ENCODE measurements at places on chromosomes 2 and 18. TPM values are rescaled to one million over a fixed set of nuclear protein-coding genes. Genes with fewer than 3 reads are reported as not detected.

Gene KCNK3
- 0.66 TPM for total RNA-seq

- H3K36me3 ChIP-seq = no peaks in the 10 kb centered on the region
- DNase-seq = no peak
- H3K4me3 ChIP-seq = no peak overlapping the region
- no peaks in the 10 kb centered on the region for H3K4me1 ChIP-seq
- H3K27me3 ChIP-seq = no peaks in the 10 kb centered on the region
- H3K27ac ChIP-seq = no peak overlapping the region
These were observed 1029.1 kb upstream of the KLHL29 start for GRCh38 chr2:22355816-22356433.

- no peak overlapping the region for H3K4me3 ChIP-seq
- H3K27ac ChIP-seq = no peak overlapping the region
- DNase-seq = no peak
- no peaks in the 10 kb centered on the region for H3K27me3 ChIP-seq
- H3K36me3 ChIP-seq = no peaks in the 10 kb centered on the region
These were observed 67.2 kb upstream of the SMAD7 start for GRCh38 chr18:49017813-49018553.

- H3K4me1 ChIP-seq = no peaks in the 10 kb centered on the region
- H3K36me3 ChIP-seq = no peaks in the 10 kb centered on the region
- no peaks in the 10 kb centered on the region for H3K27me3 ChIP-seq
- no peak overlapping the region for H3K4me3 ChIP-seq
These were observed 29.4 kb downstream of the SIX3 start for GRCh38 chr2:44970846-44971450.

Gene MAPRE3
- total RNA-seq = 4.4 TPM

DNA sequence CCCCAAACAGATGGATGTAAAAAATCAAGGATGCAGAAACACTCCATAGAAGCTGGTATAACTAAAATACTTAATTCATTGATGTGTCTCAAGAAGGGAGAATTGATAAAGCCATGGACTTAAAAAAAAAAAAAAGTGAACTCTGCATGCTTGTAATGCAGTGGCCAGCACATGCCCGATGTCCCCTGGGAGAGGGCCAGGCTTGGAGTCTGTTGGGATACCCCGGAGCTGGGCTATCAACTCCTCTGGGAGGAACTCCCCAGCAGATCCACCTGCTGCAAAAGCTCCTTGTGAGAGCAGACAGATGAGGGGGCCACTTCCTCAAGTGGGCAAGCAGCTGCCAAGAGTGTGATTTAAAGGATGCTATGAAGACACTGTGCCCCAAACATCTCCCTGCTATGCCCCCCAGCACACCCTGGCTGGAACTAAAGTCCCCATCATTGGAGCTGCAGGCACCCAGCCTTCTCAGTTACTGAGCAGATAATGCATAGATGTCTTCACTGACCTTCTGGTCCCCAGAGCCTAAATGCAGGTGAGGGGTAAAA is 311.5 kb upstream of the ID2 start:
- no peaks in the 10 kb centered on the region for H3K36me3 ChIP-seq
- no peaks in the 10 kb centered on the region for H3K27me3 ChIP-seq
- no peaks in the 10 kb centered on the region for H3K4me1 ChIP-seq
- no peak for DNase-seq

Gene GCG
- not detected for total RNA-seq

- no peaks in the 10 kb centered on the region for H3K27me3 ChIP-seq
- peaks cover 6% of the 10 kb centered on the region for H3K4me1 ChIP-seq
- H3K27ac ChIP-seq = no peak overlapping the region
- H3K4me3 ChIP-seq = no peak overlapping the region
- H3K36me3 ChIP-seq = no peaks in the 10 kb centered on the region
- DNase-seq = no peak
These were observed 21.2 kb downstream of the PTRHD1 start for GRCh38 chr2:24771764-24772586.

DNA sequence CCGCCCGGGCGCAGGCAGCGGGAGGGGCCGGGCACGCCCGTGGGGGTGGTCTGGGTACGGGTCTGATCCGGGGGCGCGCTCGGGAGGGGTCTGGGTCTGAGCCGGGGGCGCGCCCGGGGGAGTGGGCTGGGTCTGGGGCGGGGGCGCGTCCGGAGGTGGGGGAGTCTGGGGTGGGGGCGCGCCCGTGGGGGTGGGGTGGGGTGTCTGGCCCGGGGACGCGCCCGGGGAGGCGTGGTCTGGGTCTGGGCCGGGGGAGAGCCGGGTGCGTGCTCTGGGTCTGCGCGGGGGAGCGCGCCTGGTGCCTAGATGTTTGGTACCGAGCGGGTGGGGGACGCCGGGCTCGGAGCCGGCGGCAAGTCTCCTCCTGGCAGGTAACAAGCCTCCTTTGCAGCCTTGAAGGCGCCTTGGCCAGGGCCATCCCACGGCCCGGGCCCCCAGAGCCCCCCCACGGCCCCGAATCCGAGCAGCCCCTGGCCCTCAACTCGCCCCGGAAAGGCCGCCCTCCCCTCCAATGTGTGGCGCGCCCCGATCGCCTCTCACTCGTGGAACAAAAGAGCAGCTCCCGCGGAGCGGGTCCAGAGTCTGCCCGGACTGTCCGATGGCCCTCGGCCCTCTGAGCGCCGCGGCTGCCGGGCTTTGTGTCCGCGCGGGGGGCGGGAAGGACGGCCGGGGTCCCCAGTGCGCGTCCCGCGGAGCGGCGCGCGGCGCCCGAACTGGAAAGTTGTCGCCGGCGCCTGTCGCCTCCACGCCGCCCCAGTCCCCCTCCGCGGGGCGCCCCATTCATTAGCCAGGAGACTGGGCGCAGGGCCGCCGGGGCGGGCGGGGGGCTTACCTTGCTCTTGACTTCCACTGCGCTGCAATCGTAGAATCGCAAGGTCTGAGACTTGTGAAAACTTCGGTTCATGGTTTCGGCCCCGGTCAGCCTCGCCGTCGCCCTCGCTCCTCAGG is 595 bp downstream of the PARD6G start:
- DNase-seq = no peak
- H3K36me3 ChIP-seq = no peaks in the 10 kb centered on the region
- peak overlapping the region; percentile 94 for H3K4me3 ChIP-seq
- peak overlapping the region; percentile 90 for H3K27ac ChIP-seq
- peaks cover 15% of the 10 kb centered on the region for H3K4me1 ChIP-seq

DNA sequence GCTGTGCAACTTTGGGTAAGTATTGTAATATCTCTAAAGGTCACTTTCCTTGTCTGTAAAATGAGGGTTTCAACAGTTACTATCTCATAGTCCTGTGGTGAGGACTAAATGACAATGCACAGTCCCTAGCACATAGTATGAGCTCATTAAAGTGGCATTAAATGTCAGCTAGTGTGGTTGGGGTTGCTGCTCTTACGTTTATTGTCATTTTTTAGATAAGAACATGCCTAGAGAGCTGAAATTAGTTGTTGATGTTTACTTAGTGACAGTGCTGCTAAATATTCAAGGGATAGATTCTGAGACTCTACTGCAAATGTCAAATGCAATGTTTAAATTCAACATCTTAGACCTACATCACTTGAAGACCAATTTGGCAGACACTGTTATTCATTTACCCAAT is 356.1 kb upstream of the ETAA1 start:
- H3K4me1 ChIP-seq = no peaks in the 10 kb centered on the region
- no peak overlapping the region for H3K27ac ChIP-seq
- H3K27me3 ChIP-seq = peaks cover 30% of the 10 kb centered on the region

Gene LYG2
- total RNA-seq = not detected

- no peaks in the 10 kb centered on the region for H3K4me1 ChIP-seq
- H3K27me3 ChIP-seq = no peaks in the 10 kb centered on the region
- H3K4me3 ChIP-seq = no peak overlapping the region
- H3K27ac ChIP-seq = no peak overlapping the region
- no peaks in the 10 kb centered on the region for H3K36me3 ChIP-seq
These were observed 1430.4 kb upstream of the ACVR2A start for GRCh38 chr2:146414456-146414855.

- no peaks in the 10 kb centered on the region for H3K27me3 ChIP-seq
- H3K27ac ChIP-seq = peak overlapping the region; percentile 97
- no peaks in the 10 kb centered on the region for H3K36me3 ChIP-seq
- DNase-seq = no peak
- H3K4me3 ChIP-seq = peak overlapping the region; percentile 83
These were observed 743 bp downstream of the HADHA start for GRCh38 chr2:26243470-26244308.

Gene NTSR2
- total RNA-seq = not detected

Gene TXNL4A
- total RNA-seq = 43.2 TPM

GRCh38 chr18:39296293-39296888 is 1730.8 kb upstream of the CELF4 start:
- H3K27ac ChIP-seq = no peak overlapping the region
- no peak overlapping the region for H3K4me3 ChIP-seq
- H3K27me3 ChIP-seq = no peaks in the 10 kb centered on the region
- H3K36me3 ChIP-seq = no peaks in the 10 kb centered on the region
- H3K4me1 ChIP-seq = no peaks in the 10 kb centered on the region

DNA sequence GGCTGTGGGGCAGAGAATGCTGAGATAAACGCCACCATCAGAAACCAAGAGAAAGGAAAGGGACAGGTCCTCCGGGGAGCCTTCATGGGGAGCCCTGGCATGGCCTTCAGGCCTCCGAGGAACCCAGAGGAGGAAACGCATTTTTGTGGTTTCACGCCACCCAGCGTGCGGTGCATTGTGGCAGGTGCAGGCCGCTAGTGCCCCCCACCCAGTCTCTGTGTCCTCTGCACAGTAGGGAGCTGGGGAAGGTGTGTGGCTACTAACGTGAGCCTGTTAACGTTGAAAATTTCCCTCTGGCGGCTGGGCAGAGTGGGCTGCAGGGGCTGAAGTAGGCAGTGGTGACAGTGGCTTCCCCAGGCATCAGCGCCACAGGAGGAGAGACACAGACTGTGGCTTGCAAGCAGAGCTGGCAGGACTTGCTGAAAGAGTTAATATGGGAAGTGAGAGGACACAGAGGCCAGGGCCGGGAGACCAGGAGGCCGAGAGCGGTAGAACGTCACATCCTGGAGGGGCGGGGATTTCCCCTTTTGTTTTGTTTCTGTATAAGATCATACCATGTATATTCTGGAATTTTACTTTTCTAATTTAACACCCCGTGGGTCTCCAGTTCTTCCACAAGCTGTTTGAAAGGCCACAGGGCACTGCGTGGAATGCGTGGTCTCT is 166.9 kb downstream of the GBX2 start:
- no peaks in the 10 kb centered on the region for H3K27me3 ChIP-seq
- H3K4me3 ChIP-seq = no peak overlapping the region
- no peaks in the 10 kb centered on the region for H3K4me1 ChIP-seq
- DNase-seq = no peak
- H3K27ac ChIP-seq = no peak overlapping the region

- no peaks in the 10 kb centered on the region for H3K4me1 ChIP-seq
- no peak overlapping the region for H3K27ac ChIP-seq
- H3K36me3 ChIP-seq = no peaks in the 10 kb centered on the region
These were observed 920.9 kb downstream of the NRXN1 start for GRCh38 chr2:50111067-50111466.

Measured in esophagus squamous epithelium (tissue), 5 donors.